ENCODE measurements at places on chromosomes 3 and 15.

- no peak for DNase-seq
These were observed 19.9 kb downstream of the CCDC14 start for GRCh38 chr3:123941121-123941520.

GRCh38 chr15:64917211-64917610, 5.5 kb downstream of the ANKDD1A start:
- DNase-seq: no peak

DNA sequence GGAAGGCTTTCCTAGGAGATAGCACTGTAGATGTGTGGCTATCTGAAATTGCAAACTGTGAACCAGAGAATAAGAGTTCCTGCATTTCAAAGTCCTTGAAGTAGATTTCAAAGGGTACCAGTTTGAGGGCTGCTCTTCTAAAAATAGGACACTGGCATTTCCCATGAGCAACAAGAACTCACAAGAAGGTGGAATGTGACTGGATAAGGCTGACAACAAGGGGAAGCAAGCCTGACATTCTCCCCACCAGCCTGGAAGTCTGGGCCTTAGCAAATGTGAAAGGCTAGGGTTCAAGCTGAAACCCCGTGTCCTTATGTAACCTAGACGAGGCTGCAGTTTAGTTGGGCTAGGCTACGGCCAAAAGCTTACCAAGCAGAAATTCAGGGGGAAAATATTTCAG, 18.7 kb upstream of the TJP1 start:
- DNase-seq: no peak

DNA sequence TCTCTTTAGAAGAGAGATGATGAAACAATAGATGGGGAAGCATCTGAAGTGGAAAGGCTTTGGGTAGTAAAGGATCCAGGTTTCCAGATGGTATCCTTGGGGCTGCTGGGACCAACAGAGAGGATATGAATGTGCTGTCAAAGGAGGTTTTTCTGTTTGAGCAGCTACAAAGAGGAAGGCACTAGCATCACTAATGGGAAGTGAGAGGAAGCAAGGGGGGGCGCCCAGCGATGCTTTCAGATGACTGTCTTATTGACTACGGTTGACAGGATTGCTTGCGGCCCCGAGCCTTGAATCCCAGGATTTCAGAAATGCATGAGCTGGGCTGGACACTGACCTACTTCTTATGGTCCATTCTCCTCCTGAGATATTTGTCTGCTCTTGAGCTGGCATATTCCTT, 103.8 kb upstream of the GALNT15 start:
- no peak for DNase-seq

GRCh38 chr3:127792541-127793292, 29.6 kb downstream of the MGLL start:
- no peak for DNase-seq

DNA sequence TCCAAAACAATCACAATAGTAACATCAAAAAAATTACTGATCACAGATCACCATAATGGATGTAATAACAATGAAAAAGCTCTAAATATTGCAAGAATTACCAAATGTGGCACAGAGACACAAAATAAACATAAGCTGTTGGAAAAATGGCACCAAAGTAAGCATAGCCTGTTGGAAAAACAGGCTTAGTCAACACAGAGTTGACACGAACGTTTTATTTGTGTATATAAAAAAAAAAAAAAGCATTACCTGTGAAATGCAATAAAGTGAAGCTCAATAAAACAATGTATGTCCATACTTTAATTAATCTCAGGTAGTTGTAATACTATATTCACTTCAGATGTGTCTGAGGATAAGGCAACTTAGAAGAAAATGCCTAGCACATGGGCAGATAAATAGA, 77.1 kb downstream of the NR1I2 start:
- DNase-seq: no peak

DNA sequence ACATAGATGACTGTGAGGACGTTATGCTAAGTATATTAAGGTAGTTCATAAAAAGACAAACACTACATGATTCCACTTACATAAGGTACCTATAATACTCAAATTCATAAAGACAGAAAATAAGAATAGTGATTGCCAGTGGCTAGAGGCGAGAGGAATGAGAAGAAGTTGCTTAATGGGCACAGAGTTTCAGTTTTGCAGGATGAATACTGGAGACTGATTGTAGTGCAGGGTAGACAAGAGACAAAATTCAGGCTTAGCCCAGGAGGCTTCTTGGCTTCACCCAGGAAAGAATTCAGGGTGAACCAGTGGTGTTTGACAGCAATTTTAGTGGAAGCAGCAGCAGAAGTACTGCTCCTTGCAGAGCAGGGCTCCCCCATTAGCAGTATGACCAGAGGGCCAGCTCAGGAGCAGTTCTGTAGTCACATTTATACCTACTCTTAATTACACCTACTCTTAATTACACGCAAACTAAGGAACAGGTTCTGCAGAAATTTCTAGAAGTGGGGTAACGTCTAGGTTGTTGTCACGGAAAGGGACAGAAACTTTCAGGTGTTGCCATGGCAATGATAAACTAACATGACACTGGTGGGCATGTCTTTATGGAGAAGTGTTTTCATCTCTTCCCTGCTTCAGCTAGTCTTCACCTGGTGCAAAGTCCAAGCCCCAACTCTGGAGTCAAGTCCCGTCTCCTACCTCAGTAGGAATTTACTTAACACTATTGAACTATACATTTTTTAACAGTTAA, 55.2 kb downstream of the TBL1XR1 start:
- DNase-seq: no peak

- no peak for DNase-seq
These were observed 33.5 kb downstream of the TGFBR2 start for GRCh38 chr3:30639937-30640336.

DNA sequence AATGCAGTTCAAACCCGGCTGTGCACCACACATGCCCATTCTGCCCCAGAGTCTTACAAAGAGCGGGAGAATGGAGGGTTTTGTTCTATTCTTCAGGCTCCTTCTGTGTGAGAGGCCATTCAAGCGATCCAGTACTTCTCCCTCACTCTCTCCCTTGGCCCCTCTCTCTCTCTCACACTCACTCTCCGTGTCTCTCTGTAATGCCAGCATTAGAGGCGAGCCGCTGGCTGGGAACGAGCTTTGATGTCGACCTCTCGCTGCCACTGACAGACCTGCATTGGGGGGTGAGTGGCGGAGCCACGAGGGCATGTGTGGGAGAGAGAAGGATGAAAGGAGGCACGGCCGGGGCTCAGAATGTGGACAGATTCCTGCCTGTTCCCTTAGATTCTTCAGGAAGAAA, 231.7 kb upstream of the ARRDC4 start:
- DNase-seq: no peak

DNA sequence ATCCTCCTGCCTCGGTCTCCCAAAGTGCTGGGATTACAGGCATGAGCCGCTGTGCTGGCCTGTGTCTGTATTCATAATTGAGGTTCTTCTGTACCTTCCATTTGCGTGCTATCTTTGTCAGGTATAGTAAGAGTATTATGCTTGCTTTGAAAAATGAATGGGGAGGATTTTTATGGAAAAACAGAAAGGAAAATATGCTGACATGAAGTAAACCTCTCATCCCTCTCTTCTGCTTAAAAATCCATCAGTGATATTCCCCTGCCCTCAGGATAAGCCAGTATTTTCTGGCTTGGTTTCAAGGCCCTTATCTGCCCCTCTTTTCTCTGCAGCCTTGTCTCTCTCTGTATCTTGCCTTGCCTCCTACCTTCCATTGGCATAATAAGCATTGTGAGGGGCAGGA, 80.7 kb downstream of the NR1D2 start:
- no peak for DNase-seq

- no peak for DNase-seq
These were observed 9.7 kb upstream of the RIOX2 start for GRCh38 chr3:97981886-97982285.

DNA sequence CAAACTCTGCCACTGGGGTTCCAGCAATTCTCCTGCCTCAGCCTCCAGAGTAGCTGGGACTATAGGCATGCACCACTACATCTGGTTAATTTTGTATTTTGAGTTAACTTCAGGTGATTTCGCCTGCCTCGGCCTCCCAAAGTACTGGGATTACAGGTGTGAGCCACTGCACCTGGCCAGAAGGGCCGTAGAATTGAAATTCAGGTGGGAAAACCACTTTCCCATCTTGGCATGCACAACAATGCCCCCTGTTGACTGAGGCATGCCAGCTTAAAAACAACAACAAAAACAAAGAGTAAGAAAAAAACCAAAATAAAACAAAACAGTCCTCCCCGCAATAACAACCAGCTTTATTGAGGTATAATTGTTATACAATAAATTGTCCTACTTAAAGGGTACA, 32.6 kb upstream of the RAB11A start:
- DNase-seq: no peak

- DNase-seq: no peak
These were observed 55.2 kb downstream of the HMG20A start for GRCh38 chr15:77475898-77476297.

GRCh38 chr15:32743411-32744140, 25.8 kb downstream of the GREM1 start:
- DNase-seq: no peak
